Amygdala (tissue), 56 donors: ENCODE measurements at places on chromosomes 12 and 14.

DNA sequence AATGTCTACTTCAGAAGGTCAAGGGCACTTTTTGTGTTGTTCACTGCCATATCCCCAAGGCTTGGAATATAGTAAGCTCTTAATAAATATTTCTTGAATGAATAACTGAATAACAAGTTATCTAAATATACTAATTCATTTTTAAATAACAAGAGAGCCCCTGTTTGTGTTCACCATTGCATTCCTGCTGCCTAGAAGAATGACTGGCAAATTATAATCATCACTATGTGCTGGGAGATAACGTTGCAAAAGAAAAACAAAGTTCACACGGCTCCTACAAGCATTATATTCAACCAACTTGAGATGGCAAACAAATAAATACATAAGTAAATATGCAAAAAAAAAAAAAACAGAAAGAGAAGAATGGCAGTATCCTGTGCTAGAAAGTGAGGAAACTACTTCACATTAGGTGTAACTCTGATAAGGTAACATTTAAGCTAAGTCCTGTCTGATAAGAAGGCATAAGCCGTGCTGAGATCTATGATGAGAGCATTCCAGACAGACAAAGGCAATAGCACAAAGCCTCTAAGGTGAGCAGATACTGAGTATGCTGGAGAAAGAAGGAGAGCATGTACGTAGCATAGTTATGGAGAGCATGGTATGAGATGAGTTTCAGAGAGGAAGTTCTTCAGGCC, 9.2 kb upstream of the TSPAN8 start:
- no peak for DNase-seq

DNA sequence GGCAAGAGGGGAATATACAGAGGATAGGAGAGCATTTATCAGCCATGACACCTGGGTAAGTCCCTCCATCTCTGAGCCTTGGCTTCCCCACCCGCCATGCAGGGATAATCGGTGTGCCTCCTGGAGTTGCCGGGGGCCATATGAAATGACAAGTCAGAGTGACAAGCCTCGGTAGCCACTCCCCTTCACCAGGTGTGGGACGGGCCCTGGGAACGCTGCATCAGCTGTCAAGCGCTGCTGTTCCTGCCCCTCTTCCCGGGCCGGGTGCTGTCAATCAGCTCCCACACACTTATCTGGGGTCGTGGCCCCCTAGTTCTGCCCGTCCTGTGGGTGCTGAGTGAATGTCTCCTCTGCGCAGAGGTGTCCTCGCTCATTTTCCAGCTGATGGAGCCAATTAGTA, 57.2 kb downstream of the MVK start:
- DNase-seq = no peak

- DNase-seq = no peak
These were observed 7.8 kb downstream of the AKT1 start for GRCh38 chr14:104787736-104788135.

DNA sequence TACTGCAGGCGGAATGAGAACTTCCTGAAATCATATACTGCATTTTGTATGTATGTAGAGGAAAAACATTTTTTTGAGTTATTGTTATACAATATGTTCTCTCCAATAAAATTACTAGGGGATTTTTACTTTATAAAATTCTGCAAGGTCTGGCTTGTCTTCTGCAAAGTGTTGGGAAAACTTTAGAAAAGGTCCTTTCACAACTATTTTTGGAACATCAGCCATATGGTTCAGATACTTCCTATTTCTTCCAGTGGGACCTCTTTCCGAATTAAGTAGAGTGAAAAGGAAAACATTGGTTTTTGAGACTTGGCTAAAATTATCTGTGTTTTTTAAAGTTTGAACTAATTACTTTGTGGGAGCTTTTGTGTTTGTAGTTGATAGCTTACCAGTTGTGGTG, 52.7 kb downstream of the DAAM1 start:
- no peak for DNase-seq

- DNase-seq = peak; percentile 79
These were observed 40.5 kb downstream of the KCNA5 start for GRCh38 chr12:5083955-5084849.

DNA sequence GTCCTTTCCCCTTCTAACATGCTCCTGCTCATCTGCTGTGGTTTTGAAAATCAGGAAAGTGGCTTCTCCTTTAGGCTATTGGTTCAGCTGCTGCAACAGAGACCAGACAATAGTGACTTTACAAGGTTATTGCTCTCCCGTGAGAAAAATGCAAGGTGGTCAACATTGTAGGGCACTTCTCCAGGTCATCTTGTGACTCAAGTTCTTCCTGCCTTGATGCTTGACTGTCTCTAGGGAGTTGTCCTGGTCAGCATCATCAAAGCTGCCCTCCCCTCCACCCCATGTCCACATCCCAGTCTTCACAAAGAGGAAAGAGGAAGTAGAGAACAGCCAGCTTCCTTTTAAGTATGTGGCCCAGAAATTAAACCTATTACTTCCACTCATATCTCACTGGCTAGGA, 3.9 kb upstream of the TMEM63C start:
- no peak for DNase-seq
